ENCODE measurements at places on chromosomes 7 and 10.

- DNase-seq: no peak
Observed at GRCh38 chr7:129769400-129769774, 157.9 kb downstream of the NRF1 start.

- DNase-seq: no peak
Observed at GRCh38 chr7:25864943-25865751, 286.9 kb upstream of the NFE2L3 start.

DNA sequence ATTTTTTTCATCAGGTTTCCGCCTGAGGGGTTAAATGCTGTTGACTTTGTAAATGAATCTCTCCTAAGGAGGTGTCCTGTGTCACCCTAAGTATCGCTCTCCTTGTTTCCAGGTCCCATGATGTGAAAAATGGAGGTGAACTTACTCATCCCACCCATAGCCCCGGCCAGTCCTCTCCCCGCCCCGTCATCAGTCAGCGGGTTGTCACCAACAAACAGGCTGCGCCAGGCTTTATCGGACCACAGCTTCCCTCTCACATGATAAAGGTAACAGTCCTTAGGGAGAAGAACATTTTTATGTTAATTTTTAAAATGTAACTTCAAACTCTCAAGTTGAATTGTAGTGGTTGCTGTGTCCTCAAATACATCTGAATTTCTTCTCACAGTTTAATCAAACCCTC, 116.5 kb downstream of the ANKRD61 start:
- no peak for DNase-seq

GRCh38 chr10:71634531-71635164, 84.9 kb downstream of the C10orf105 start:
- no peak for DNase-seq

DNA sequence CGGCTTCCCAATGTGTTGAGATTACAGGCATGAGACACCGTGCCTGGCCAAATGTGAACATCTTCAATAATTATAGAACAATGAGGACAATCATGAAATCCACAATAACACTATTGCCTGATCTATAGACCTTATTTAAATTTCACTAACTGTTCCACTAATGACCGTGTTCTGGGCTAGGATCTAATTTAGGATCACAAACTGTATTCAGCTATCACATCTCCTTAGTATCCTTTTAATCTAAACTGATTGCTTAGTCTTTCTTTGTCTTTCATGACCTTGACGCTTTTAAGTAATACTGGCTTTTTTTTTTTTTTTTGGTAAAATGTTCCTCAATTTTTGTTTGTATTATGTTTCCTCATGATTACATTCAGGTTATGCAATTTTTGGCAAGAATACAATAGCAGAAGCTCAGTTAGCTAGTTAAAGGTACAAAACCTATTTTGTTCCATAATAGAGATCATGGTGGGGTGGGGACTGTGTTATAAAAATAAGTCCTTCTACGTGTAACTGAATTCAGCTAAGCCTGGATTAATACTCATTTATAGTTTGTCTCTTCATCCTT, 158.4 kb downstream of the AOAH start:
- DNase-seq: no peak

DNA sequence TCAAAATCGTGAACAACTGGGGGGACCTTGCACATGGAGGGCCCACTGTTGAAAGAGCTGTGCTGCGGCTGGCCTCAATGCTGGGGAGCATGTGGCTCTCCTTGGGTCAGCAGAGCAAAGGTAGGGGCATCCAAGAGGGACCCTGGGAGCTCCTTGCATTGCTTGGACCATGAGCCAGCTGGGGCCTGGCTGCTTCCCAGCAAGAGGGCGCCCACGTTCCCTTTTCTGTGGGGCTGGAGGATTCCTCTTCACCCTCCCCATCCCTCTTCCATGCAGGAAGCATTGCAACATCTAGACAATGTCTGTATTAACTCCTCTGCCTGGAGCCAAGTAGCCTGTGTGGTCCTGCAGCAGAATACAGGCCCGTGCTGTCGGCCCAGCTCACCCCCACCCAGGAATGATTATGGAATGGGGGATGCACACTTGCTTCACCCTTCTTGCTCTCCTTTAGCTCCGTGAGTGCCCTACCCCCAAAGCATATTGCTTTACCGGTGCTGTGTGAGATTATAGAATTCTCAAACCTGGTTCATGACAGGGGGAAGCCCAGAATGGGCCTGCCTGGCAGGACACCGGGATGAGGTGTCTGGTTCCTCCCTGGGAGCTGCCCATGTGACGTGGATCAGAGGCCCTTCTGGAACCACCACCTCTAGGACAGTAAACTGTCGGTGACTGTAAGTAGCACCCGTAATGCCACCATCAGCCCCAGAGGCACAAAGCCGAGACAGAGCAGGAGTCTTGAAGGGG, 61.9 kb downstream of the SYPL1 start:
- DNase-seq: no peak

- DNase-seq: no peak
Observed at GRCh38 chr7:18503126-18503866, 7.7 kb downstream of the HDAC9 start.

DNA sequence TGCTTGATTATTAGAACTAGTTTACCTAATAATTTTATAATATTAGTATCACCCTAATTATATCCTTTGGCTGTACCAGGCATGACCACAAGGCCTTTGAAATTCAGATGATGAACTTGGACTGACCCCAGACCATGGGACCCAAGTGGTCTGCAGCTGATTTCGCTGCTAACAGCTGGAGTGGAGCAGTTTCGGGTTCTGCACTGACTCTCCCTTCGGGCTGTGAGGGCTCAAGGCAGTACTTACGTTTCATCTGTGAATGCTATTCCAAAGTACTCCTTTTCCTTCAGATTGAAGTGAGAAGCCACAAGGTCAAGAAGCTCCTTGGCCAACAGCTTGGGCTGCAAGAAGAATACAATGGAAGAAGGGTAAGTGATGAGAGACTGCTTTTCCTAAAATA, 223.8 kb downstream of the PRPF18 start:
- DNase-seq: no peak

GRCh38 chr10:100812978-100813377, 67.6 kb downstream of the PAX2 start:
- no peak for DNase-seq

- DNase-seq: no peak
Observed at GRCh38 chr7:92833766-92834506, 2.4 kb downstream of the CDK6 start.

GRCh38 chr10:77574438-77574837, 63.2 kb downstream of the KCNMA1 start:
- no peak for DNase-seq

- DNase-seq: no peak
Observed at GRCh38 chr10:102644646-102645387, 538 bp downstream of the TRIM8 start.

DNA sequence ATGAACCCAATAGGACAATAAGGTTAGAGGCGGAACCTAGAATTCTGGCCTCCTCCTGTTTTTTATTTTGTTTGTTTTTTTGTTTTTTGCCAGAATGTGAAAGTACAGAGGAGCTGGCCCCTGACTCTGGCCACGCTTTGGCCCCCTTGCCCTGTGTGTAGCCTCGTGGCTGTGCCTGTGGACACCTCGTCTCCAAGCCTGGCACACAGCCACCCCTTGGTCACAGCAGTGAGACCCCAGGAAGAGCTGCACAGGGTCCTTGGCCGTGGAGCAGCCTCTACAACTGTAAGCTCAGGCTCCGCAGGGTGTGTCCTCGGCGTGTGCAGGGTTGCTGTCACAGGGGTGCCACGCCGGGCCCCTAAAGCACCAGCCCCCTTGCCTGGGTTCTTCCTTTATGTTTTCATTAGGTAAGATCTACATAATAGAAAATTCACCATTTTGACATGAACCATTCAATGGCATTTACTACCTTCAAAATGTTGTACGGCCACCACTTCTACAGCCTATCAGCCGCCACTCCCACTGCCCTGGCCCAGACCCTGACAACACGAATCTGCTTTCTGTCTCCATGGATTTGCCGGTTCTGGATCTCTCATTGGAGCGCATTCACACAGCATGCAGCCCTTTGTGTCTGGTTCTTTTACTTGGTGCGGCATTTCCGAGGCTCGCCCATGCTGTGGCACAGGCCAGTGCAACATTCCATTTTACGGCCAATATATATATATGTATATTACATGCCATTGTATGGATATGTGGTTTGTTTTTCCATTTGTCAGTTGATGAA, 51.0 kb downstream of the AMZ1 start:
- no peak for DNase-seq

DNA sequence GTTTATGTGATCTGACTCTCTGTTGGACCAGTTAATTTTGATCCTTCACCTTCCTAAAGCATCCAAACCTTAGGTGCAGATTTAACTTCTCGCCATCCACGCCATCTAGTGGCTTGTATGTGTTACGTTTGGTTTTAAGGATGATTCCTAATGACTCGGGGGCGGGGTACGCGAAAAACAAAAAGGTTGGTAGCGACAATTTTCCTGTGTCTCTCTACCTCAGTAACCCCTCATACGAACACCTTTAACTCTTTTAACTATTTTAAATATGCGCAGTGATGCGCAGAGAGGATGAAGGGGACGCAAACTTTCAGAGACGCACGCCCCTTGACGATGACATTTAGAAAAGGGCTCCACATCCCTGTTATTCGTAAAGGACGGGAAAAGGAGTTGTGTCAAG, 714 bp upstream of the KCND2 start:
- no peak for DNase-seq

- DNase-seq: no peak
Observed at GRCh38 chr7:130047831-130048230, 3.3 kb downstream of the ZC3HC1 start.

- no peak for DNase-seq
Observed at GRCh38 chr10:122054048-122055025, 65.4 kb downstream of the TACC2 start.

GRCh38 chr10:68272833-68273232, 40.9 kb upstream of the ATOH7 start:
- no peak for DNase-seq

DNA sequence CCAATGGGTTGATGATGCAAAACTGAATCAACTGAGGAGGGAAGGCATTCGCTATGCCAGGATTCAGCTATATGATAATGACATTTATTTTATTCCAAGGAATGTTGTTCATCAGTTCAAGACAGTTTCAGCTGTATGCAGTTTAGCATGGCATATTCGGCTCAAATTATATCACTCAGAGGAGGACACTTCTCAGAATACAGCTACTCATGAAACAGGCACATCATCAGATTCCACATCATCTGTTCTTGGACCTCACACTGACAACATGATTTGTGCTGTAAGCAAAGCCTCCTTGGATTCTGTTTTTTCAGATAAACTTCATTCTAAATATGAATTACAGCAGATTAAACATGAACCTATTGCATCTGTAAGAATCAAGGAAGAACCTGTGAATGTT, 19.7 kb downstream of the TMEM60 start:
- DNase-seq: no peak

DNA sequence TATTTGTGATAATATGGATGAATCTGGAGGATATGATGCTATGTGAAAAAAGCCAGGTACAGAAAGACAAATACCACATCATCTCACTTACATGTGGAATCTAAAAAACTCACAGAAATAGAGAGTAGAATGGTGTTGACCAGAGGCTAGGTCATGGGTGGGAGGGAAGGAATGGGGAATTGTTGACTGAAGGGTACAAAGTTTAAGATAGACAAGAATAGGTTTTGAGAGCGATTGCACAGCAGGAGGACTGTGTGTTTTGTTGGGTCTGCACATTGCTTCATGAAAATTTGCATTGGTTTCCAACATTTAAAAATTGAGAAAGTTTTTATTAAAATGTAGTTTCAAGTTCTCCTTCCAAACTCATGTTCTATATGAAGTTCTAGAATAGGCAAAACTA, 8.4 kb downstream of the SLC26A5 start:
- no peak for DNase-seq

- no peak for DNase-seq
Observed at GRCh38 chr10:101136007-101136707, 5.1 kb downstream of the TLX1 start.

GRCh38 chr10:7230951-7231350, 179.9 kb downstream of the SFMBT2 start:
- no peak for DNase-seq

- DNase-seq: no peak
Observed at GRCh38 chr7:148915211-148915610, 31.1 kb upstream of the EZH2 start.

DNA sequence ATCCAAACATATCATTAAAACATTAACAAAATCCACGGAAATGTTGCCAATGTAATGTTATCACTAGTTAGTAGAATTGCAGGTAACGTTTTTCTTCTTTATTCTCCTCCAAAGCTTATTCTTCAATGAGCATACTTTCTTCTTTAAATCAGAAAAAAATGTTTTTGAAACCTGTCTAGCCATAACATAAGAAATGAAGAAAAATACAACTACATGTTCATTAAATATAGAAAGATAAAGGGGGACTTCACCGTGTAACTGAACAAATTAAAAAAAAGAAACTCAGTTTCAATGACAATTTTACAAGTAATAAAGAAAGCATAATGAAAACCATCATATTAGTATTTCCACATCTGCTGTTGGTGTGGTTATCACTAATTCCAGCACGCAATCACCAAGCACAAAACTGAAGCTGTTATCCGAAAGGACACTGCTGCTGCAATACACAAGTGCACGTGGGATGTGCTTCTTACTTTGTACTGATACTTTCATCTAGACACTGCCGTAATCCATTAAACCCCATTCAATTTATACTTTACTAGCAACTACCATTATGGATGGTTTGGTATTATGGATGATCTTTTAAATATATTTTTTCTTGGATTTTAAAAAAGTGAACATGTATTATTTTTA, 9.6 kb downstream of the ESYT2 start:
- DNase-seq: no peak

- DNase-seq: no peak
Observed at GRCh38 chr7:45990276-45990675, 69.2 kb upstream of the IGFBP3 start.

DNA sequence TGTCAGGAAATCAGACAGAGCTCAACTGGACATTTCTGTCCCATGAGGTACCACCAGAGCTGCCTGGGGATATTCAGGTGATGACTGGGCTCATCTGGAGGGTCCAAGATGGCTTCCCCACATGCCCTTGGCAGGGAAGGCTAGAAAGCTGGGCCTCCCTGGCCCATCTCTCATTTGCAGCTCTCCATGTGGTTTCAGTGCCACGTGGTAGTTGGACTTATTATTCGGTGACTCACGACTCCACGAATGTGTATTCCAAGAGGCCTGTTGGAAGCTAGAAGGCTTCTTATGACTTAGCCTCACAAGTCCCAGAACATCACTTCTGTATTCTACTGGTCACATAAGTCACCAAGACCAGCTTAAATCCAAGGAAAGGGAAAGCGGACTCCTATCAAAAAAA, 22.8 kb downstream of the NSMCE4A start:
- no peak for DNase-seq

GRCh38 chr10:128178302-128178958, 52.2 kb upstream of the MKI67 start:
- no peak for DNase-seq

DNA sequence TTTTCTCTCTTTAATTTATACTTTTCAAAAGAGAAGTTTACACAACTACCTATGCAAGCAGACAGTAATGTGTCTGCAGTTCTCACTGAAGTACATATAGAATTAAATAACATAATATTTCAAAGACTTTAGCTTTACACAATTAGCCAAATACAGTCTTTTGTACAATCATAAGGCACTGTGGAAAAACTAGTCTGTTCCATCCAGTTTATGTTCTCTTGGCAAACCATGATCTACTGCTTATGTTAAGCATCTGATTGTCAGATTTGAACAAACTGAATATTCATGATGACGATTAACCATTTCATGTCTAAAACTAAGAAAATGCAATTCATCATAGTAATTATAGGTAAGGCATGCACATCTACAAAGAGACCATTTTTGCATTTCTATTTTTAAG, 842 bp downstream of the SEMA3A start:
- DNase-seq: no peak

GRCh38 chr10:102131286-102132170, 1.3 kb upstream of the PPRC1 start:
- DNase-seq: no peak

- no peak for DNase-seq
Observed at GRCh38 chr7:98934267-98934666, 55.9 kb downstream of the TRRAP start.
